Progenitor cell of endocrine pancreas (in vitro differentiated cells): ENCODE measurements at places on chromosomes 7 and 10.

DNA sequence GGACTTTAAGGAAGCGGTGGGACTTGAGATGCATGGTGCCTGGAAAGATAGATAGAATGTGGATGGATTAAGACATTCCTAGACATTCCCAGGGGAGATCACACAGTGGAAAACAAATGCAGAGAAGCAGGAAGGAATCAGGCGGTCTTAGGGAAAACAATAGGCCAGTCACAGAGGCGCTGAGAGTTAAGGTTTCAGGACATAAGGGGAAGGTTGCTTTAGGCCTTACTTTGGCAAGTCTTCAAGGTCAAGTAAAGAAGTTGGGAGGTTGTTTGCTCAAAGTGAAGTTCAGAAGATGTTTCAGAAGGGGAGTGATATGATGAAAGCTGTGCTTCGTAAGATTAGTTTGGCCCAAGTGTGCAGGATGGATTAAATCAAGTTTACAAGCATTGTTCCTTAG lies 109.4 kb downstream of the SUGCT start:
- DNase-seq, result no peak

GRCh38 chr10:119336599-119336998 lies 129.2 kb downstream of the GRK5 start:
- no peak for DNase-seq

DNA sequence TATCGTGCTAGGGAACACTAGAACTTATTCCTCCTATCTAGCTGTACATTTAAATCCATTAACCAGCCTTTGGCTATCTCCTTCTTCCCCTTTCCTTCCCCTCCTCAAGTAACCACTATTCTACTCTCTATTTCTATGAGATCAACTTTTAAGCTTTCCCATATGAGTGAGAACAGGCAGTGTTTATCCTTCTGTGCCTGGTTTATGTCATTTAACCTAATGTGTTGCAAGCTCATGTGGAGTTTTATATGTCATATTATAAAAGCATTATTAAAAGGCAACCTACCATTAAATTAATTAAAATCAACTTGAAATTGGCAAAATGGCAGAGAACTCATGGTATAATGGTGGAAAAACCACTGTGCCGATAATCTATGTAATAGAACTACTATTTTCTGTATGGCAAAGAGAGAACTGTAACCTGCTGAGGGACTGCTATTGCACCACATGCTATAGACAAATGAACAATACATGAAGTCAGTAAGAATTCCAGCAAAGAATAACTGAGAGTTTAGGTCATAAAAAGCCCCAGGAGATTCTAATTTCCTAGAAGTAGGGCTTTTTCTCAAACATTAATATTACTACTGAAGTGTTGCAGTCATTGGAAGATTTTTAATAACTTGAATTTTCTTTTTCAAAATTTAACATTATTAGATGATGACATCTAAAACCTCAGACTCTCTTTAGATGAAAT lies 81.8 kb downstream of the LRRN3 start:
- DNase-seq, result no peak

- DNase-seq, result peak; percentile 16
Observed at GRCh38 chr7:130733931-130734814, at the start of gene KLF14. Gene KLF14 (minus strand): TSS chr7:130734207. CDS start chr7:130734033, 174 bp downstream.

GRCh38 chr7:134613623-134614347 lies 32.9 kb upstream of the BPGM start:
- no peak for DNase-seq

- no peak for DNase-seq
Observed at GRCh38 chr7:22990588-22990949, 23.4 kb downstream of the HYCC1 start.
